ENCODE measurements at places on chromosomes 7 and 10.

DNA sequence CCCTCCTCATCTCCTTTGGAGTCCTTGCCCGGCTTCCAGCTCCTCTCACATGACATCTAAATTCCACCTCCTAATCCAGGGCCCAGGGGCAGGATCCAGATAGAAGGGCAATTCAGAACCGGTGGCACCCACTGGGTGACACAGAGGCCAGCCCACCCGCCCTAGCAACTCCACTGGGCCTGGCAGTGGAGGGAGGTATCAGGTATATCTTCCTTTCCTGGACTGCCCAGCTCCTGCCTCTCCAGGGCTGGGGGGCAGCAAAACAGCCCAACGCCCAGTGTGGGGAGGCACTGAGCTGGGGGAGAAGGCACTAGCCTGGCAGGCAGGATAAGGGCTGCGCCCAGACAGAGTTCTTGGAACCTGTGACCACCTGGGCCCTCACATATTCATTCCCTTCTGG is 10.4 kb upstream of the TRIM8 start:
- DNase-seq, result no peak

- DNase-seq, result peak; percentile 69
These were observed 3.4 kb downstream of the FAS start for GRCh38 chr10:88994019-88994418.

DNA sequence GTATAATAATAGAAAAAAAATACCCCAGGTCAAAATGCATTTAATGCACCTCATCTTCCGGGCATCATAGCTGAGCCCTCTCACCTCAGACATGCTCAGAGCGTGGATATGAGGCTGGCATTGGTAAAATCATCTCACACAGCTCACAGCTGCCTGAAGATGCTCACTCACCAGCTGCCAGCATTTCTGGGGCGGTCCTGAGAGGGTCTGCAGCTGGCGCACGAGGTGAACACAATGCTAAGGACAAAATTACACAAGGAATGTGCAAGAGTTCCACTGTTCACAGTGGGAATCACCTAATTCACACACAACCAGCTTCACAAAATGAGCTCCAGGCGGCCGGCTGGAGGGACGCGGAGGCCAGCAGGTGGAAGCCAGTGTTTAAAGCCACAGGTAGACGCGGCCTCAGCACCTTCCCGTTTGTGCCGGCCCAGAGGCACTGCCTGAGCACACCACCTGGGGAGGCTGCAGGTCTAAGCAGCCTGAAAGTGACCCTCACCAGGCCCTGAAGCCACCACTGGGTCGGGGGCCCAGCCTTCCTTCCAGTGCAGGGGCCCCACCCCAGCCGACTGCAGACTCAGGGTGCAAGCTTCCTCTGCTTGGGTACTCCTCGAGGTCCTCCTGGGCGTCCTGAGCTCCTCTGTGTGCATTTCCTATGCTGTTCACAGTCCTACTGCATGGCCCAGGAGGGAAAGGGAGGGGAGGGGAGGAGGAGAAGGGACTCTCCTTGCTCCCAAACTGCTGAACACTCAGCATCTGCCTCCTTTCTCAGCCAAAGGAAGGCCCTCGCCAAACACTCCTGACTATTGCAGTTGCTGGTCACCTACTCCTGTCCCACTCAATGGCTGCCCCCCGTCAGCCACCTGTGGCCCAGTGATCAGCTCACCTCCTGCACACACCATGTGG is 61.2 kb upstream of the FAM20C start:
- DNase-seq, result no peak

GRCh38 chr10:2038036-2038435 is 300.7 kb upstream of the ADARB2 start:
- no peak for DNase-seq

GRCh38 chr10:125264091-125264490 is 103.7 kb upstream of the CTBP2 start:
- no peak for DNase-seq

- DNase-seq, result no peak
These were observed 245.8 kb downstream of the ARHGAP21 start for GRCh38 chr10:24477915-24478314.

- DNase-seq, result peak; percentile 52
These were observed 257.1 kb downstream of the SFMBT2 start for GRCh38 chr10:7153750-7154149.

DNA sequence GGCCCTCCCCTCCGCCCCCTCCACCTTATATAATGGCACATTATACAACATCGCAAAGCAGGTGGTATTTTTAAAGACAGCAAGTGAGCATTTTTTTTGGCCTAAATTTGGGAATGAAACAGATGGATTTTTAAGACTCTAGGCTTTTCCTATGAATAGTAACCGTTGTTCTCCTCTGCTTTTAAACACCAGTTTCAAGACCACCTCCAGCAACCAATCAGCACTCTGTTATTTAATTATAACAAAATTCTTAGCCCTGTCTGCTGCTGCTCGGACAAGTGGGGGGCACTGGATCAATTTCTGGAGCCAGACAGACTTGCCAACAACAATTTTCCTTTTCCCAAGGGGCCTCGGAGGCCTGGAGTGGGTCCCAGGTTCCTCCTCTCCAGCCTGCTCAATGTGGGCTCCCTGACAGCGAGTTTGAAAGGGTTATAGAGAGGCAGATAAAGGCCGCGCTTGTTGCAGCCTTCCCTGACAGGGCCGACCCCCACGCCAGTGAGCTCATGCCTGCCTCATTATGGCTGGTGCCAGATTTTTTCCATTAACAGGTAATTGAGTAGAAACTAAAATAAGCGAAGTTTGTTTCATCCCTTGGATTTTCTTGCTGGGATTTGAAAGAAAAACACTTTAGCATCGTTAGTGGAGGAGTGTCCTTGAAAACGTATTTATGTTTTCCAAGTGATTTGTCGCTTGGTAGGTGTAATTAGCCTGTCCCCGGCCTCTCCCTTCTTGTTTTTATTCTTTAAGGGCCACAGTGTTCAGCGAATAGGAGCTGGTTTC is 227.3 kb downstream of the TCF7L2 start:
- no peak for DNase-seq

DNA sequence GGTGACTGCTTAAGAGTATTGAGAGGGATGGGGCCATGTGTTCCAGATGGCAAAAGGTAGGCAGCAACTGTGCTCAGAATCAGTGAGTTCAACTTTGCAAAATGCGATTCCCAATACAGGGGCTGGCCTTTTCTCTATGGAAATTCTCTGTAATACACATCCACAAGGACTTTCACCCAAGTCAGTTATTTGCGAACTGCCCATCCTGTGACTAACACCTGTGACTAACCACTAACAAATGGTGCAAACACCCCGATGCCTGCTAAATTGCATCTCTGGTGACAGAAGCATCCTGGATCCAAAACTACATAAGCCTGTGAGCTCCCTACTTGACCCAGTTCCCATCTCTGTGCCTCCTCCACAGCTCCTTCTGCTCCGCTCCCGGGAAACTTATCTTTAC is 9.0 kb upstream of the CUZD1 start:
- DNase-seq, result peak; percentile 97

DNA sequence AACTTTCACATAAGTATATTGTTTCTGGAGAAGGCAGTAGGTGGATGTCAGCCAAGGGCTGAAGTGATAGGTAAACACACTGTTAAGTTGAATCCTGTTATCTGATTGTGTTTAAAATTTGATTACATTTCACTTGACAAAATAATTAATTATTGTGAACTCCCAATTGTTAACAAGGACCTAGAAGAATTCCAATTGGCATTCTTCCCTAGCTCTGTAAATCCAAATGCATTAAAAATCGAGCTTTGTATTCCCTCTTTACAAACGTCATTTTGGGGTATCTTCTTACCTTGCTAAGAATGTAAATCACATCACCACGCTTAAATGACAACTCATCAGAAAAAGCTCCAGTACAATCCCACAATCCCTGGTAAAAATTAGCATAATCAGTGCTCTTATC is 179.9 kb downstream of the SKAP2 start:
- no peak for DNase-seq

- no peak for DNase-seq
These were observed 7.9 kb upstream of the NKX2-3 start for GRCh38 chr10:99524736-99525380.

DNA sequence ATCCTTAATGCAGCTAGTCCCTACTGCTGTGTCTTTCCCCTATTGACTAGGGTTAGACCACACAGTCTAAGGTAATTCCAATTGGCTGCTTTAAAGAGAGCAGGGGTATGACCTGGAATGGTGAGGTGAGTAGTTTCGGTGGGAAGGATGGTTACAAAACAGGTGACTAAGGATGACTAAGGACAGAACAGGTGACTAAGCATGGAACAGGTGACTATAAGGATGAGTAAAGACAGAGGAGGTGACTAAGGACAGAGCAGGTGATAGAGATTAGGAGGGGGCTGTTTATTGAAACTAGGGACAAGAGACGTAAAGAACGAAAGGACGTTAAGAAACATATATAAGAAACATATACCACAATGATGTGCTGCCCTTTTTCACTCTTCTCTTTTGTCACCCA is 145.1 kb upstream of the TMEM106B start:
- DNase-seq, result no peak

DNA sequence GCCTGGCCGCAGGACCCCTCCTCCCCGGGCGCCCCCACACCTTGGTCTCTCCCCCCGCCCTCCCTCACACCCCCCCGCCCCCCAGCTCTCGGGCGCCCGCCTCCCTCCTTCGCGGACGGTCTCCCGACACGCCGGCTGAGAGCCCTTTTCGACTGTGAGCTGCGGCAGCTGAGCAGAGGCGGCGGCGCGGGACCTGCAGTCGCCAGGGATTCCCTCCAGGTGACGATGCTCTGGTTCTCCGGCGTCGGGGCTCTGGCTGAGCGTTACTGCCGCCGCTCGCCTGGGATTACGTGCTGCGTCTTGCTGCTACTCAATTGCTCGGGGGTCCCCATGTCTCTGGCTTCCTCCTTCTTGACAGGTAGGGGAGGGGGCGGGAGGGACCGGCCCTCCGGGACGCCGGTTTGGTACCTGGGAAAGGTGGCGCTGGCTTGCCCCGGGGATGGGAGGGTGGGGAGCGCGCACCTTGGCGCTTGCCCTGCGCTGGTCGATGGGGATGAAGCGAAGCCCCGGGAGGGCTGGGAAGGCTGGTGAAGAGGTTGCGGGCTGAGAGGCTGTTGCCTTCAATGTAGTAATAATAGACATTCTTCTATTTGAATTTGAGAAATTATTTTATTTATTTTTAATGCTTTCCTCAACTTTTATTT is at the start of gene BMPER:
BMPER (plus strand) TSS at position 151 of the 644 bp plus-strand sequence; CDS start at position 226, 75 bp downstream.
- peak; percentile 54 for DNase-seq

DNA sequence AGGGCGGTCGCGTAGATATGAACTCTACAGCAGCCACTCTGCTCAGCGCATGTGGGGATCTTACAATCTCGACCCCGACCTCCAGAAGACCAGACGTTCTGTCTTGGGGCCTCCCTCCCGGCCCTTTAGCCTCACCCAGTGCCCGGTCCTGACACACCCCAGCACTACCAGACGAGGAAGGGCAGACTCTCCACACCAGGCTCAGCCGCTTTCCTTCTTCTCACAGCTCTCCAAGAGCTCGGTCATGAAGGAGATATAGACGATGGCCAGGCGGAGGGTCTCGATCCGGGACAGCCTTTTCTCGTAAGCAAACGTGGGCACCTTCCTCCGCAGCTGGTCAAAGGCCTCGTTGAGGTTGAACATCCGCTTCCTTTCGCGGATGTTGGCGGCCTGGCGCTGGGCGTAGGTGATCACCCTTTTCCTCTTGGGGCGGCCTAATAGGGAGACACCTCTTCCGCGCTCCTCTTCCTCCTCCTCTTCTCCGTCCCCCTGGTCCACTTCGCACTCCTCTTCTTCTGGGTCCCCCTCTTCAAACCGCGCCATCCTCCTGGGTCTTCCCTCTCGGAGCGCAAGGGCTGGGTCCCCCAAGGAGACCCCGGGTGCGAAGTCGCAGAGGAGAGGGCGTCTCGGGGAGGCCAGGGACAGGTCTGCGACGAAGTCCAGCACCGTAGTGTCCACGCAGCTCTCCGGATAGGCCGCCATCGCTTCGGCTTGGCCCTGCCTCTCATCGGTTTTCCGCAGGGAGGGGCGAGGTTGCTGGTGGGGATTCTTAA is at the start of gene FERD3L:
FERD3L (minus strand) TSS at position 761 of the 773 bp plus-strand sequence; CDS start at position 702, 59 bp downstream.
- DNase-seq, result no peak

DNA sequence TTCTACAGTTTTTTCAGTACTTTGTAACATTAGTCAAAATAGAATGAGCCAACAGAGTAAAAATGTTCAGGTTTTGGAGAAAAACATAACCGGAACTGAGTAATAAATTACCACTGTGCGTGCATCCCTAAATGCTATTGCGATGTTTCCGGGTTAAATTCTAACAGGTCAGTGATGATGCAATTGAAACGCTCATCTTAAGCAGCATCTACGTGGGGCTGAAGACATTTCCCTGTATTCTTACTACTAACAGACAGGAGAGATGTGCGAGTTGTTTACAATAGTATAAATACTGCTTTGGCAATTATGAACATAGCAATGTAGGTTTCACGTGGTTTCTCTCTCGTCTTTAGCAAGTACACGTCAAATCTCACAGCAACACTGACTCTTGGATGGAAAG is 149.4 kb downstream of the USP6NL start:
- no peak for DNase-seq

DNA sequence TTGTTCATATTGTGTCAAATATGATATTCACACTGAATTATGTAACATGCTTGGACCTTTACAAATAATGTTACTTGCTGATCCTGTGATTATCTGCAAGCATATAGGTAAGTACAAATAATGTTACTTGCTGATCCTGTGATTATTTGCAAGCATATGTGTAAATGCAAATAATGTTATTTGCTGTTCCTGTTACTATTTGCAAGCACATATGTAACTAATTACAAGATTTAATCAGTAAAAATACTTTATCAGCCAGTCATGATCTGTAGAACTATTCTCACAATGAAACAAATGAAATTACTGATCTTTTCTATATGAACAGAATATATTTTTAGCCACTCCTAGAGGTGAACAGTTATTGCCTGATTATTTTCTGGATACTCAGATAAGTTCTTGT is 44.7 kb upstream of the NPY start:
- no peak for DNase-seq

- DNase-seq, result no peak
These were observed 21.6 kb downstream of the OR2AE1 start for GRCh38 chr7:99855236-99855635.

All from HCEC 1CT (cell line).